Hematopoietic multipotent progenitor cell (in vitro differentiated cells): ENCODE measurements at places on chromosomes 7 and 10.
A peak's percentile ranks its signal among the peaks of the same experiment; 100 is the strongest.

- no peak for DNase-seq
Measured at GRCh38 chr10:28160866-28161405, 141.9 kb downstream of the MPP7 start.

DNA sequence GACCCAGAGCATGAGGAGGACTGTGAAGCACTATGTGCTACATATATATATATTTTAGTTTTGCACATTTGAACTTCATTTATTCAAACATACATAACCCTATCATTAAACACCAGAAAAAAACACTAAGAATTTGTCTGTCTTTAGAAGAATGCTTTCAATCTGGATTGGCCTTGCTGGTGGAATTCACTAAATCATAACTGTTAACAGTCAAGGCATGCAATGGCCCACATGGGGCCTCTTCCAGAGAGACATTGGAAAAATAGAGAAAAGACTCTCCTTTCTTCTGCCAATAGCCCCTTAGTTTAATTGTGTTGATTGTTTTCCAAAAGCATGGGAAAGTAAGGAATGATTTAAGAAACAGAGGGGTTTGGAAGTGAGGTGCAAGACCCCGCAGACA, 77.9 kb downstream of the MRPL32 start:
- DNase-seq, result no peak

DNA sequence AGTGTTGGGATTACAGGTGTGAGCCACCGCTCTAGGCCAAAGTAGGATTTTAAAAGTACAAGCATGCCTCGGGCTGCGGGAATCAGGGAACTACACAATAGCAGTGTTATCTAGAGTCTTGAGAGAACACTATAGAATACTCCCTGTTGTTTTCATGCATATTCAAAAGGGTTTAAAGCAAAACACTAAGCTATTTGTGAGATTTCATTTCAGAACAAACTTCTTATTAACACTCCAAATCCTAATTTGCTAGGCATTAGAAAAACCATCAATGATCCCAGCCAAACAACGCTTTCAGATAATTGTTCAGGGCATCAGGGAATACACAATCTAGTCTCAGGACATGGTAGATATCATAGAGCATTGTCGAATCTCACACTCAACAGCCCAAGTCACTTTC, 13.9 kb downstream of the DENND11 start:
- DNase-seq, result no peak

GRCh38 chr10:119101366-119102098, 2.4 kb upstream of the DENND10 start:
- no peak for DNase-seq

GRCh38 chr10:35300063-35300699, 36.1 kb upstream of the CCNY start:
- DNase-seq, result no peak

- no peak for DNase-seq
Measured at GRCh38 chr10:48773580-48773979, 88.9 kb downstream of the WDFY4 start.

GRCh38 chr10:112985690-112986543, 35.9 kb downstream of the TCF7L2 start:
- DNase-seq, result peak; percentile 67

- no peak for DNase-seq
Measured at GRCh38 chr7:21656081-21656480, 113.2 kb downstream of the DNAH11 start.

DNA sequence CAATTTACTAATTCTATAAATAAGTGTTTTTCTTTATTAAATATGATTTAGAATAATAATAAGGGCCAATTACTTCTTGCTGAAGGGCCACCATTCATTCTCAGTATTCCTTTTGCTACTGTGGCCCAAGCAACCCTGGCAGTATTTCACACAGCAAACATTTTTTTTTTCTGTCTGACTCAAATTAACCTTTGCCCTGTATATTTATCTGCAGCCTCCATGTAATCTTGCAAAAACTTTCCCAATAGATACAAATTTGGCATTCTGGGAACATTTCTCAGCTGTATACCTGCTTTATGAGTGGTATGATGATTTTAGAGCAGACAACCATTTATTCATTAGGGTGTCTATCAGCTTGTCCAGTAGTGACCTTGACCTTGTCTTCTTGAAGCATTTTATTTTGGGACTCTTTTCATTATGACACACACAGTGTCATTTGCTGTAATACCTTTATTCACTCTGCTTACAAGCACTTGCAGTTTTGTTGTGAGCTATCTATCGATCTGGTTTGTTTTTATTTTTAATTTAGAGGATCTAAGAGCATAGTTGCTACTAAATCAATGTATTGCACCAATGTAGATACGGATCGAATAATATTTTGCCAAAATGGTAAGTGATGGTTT, 159.7 kb upstream of the PLXDC2 start:
- no peak for DNase-seq
